Right cardiac atrium (tissue), 5 donors: ENCODE measurements at places on chromosomes 5 and 9.

DNA sequence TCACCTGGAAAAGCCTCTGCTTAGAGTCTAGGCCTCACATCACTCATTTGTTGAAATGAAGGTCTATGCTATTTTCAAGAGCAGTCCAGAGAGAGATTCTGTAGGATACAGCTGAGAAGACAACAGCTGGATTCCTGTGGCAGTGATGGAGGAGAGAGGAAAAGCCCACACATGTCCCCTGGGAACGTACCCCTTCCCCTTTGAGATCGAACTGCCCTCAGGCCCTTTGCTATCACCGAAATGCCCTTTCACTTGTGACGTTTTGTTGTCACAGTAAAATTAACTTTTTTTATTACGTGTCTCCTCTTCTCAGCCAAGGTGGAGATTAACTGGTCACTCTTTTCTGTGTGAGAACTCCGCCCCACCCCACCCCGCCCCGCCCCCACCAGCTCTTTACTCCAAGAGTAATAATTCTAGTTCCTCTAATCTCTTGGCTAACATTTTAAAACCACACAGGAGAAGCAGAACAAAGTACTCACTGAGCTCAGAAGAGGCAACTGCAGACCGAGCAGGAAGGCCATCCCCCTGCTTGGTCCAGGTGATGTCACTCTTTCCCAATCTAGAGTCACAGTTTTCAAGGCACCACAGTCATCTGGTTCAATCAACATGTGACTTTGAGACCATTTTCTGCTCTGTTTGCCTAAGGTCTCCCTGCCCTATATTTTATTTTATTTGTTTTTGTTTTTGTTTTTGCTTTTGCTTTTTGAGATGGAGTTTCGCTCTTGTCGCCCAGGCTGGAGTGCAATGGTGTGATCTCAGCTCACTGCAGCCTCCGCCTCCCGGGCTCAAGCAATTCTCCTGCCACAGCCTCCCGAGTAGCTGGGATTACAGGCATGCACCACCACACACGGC lies 105.6 kb downstream of the SUSD1 start:
- DNase-seq, result no peak

DNA sequence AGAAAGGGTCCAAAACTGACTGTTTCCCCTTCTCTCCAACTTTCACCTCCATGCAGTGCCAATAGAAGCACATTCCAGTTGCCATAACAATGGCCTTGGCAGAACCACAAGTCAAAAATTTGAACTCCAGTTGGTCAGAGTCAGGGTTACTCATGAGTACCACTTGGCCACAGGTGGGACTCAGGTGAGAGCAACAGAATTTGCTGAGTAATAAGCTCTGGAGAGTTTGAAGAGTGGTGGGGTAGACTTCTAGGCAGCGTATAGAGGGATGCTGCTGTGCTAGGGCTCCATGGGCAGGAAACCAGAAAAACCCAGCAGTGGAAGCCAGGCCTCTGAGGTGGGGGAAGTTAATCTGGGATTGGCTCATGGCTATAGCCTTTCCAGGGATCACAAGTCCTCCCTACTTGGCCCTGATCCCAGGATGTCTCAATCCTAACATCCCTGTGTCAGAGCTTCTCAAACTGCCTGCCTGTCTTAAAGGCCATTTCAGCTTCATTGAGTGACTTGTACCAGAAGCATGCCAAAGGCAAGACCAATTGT lies 30.2 kb downstream of the SNX18 start:
- DNase-seq, result peak; percentile 67

DNA sequence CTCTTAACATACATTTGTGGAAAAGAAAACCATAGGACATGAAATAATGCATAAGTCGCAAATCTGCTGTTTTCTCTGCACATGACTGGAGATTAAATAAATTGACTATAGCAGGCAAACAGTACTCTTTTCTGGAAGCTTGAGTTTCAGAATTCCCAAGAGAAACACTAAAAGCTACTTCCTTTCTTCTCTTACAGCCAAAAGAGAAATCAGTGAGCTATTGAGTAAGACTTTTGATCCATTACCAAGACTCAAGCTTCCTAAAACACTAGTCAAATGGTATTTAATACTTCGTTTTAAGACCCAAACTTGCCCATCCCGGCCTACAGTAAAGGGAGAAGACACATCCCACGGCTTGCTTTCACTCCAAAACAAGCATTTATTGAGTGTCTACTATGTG lies 335.8 kb upstream of the PUM3 start:
- DNase-seq, result no peak

- no peak for DNase-seq
These were observed 2.6 kb downstream of the FOXI1 start for GRCh38 chr5:170108266-170108785.

DNA sequence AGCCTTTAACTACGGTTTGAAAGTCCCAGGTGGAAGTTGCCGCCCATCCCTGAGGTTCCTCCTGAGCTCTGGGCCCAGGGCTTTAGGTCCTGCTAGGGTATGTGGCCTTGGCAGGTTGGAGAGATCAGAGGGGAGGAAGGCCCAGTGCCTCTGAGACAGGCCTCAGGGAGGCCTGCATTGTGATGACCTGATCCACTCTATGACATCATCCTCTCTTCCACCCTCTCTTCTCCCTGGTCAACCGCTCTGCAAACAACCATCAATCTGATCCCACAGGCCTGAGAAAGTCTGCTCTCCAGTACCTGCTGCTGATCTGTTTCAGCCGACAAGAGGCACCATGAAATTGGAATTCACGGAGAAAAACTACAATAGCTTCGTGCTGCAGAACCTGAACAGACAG lies at the start of gene CCIN:
TSS of gene CCIN (plus strand) at position 223 of the 400 bp plus-strand sequence. CDS start at position 338, 115 bp downstream.
- no peak for DNase-seq

DNA sequence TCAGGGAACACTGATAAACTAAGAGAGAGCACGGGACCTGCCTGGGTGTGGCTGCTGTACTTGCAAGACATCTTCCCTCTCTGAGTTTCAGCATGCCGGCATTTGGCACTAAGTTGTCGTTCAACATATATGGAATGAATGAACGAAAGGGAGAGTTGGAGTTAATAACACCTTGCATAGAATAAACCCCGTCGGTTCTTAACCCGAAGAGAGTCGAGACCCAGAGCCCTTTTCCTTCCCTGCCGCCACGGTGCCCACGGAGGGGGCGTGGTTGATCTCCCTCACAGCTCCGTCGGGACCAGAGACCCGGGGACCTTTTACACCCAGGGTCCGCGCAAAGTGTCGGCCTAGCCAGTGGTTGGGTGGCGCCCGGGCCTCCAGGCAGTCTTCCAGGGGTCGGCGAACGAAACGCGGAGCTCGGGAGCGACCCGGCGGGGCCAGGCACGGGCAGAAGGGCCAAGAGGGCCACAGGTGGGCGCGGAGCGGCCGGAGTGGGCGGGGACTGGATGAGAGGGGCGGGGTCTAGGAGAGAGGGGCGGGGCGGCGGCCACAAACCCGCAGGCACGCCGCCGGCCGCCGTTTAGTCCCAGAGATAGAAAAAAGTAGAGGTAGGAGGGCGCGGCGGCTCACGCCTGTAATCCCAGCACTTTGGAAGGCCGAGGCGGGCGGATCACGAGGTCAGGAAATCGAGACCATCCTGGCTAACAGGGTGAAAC lies 735 bp upstream of the RPL26L1 start:
- peak; percentile 85 for DNase-seq
